Activated T-cell treated with anti-CD3 and anti-CD28 coated beads for 48 hours (primary cell): ENCODE measurements at places on chromosomes 1 and 21.

- no peak for DNase-seq
Observed at GRCh38 chr1:212487774-212488435, 55.2 kb downstream of the NENF start.

- DNase-seq: no peak
Observed at GRCh38 chr1:221723018-221723847, 18.7 kb downstream of the DUSP10 start.

DNA sequence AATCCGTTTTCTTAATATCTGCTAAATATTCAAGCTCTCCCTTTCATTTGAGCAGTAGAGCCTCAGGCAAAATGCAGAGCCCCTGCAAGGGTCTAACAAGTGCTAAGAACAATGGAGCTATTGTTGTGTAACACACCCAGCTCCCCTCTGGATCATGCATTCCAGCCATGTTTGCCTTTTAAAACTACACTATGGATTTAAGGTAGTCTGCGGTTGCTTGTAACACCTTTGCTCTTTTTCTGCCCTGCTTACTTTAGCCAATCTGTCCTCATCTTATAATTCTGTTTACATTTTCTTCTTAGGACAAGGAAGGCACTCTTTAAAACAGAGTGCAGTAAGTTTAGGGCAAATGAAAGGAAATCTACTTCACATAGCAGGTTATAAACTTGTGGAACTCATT is 60.0 kb upstream of the C1orf105 start:
- DNase-seq: no peak

DNA sequence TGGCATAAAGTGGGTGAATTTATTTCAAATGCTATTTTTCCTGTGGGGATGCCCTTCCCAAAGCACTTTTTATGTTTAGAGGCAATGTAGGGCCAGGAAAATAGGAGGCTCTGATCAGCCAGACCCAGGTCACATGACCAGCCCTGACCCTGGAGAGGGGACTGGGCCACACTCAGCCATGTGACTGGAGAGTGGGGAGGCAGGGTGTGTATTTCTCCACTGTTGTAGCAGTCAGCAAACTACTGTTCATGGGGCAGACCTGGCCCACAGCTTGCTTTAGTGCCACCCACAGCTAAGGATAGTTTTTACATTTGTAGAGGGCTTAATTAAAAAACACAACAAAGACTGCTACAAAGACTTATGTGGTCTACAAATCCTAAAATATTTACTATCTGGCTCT is 153.8 kb downstream of the ACTL8 start:
- DNase-seq: no peak
